Stimulated activated CD4-positive, alpha-beta T cell treated with anti-CD3 and anti-CD28 coated beads, Interleukin-2, amount 100 ng/mL, for 48 hours (primary cell): ENCODE measurements at places on chromosomes 11 and 22.

- no peak for DNase-seq
Observed at GRCh38 chr22:17346578-17346977, 22.7 kb upstream of the CECR2 start.

GRCh38 chr22:49326558-49326957 is 501.1 kb downstream of the BRD1 start:
- DNase-seq, result no peak

DNA sequence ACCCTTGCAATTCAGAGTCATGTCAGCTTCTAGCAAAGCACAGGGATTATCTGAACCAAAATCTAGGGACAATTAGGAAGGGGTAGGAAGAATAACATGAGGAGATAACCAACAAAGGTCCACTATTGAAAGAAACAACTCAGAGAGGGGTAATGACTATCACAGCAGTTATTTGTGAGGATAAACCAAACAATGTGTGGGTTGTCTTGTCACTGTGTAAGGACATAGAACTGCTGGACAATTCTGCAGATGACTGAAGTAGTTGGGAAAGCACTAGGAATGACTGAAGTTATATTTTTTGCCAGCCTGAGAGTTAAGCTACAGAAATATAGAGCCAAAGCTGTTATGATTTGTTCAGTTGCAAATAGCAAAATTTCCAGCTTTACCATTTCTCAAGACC is 858.4 kb upstream of the CCDC90B start:
- no peak for DNase-seq

DNA sequence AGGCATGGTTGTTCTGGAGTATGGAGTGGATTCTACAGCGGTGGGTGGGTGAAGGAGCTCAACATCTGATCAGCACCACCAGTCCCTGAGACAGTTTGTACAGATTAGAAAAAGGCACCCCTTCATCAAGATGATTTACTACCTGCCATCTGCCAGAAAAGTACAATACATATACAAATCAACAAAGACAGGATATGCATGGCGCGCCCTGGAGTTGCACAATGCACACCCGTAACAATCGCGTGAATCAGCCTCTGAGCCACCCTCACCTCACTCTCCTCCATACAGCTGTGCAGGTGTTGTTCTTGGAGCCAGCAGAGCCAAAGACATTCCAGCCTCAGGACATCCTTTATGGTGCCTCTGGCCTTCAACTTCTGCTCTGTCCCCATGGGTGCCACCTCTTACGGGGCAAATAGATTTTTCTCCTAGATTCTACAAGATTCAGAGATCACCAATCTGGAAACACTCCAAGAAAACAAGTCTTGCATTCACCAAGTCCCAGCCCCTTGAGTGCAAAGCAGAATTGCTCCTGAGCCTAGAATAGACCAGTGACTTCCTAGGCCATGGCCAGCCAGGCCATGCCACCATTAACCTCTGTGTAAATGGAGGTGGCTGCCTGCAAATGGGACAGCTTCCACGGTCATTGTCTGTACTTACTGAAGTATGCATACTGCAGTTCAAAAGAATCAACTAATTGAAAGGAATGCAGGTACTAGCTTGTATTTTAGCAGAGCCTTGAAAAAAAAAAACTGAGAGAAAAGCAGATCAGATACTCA is 490.9 kb downstream of the SOX6 start:
- no peak for DNase-seq

DNA sequence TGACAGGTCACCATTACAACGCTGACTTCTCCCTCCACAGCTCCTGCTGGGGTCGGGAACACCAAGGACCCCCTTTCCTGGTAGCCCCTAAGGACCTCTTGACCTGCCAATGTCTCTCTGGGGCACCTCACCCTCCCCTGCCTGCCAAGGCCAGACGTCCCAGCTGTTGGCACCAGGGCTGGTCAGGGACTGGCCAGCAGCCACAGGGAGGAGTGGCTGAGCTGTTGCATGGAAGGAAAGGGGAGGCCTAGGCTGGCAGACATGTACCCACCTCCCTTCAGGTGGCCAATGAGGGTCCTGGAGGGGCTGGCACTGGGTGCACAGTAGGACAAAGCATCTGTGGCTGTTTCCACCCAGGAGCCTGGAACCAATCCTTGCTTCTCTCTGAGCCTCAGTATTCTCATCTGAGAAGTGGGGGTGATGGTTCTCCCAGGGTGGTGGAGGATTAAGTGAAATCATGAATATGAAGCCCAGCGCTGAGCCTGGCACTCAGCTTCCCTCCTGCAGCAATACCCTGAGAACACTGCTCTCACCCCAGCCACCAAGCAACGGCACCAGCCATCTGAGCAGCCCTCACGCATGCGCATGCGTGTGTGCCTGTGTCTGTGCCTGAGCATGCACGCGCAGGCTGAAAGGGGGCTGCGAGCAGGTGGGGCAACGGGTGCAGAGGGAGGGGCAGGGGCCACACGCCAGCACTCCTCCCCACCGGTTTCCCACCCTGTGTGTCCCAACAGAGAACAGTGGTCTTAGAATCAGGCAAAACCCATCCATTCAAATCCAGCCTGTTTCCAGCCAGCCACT is 5.9 kb downstream of the KCNJ4 start:
- no peak for DNase-seq

DNA sequence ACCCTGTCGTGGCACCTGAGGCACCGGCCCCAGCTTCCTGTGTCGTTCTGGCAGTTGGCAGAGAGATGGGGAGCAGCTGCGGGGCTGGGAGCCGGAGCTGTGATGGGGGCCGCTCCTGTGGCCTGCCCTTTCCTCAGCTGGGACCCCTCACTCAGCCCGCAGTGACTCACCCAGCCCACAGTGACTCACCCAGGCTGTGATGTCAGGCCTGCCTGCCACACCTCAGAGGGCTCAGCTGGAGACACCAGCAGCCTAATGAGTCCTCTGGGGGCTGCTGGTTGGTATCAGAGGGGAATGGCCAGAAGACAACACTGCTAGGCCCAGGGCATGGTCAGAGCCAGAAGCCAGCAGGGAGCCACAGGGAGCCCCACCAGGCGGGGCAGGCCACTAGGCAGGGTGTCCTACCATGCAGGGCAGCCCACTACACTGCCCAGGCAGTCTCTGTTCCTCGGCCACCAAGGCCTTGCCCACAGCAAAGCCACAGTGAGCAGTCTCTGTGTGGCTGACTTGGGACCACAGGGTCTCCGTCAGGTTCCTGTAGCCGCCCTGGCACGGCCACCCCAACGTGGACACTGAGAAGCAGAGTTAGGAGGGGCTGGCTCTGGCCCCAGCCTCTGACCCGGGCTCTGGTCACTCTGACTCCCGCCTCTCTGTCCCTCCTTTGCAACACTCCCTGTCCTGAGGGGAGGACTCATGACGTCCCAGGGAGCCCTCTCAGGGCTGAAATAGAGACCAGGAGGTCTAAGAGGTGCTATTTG is 4.2 kb upstream of the FXYD2 start:
- DNase-seq, result peak; percentile 68

DNA sequence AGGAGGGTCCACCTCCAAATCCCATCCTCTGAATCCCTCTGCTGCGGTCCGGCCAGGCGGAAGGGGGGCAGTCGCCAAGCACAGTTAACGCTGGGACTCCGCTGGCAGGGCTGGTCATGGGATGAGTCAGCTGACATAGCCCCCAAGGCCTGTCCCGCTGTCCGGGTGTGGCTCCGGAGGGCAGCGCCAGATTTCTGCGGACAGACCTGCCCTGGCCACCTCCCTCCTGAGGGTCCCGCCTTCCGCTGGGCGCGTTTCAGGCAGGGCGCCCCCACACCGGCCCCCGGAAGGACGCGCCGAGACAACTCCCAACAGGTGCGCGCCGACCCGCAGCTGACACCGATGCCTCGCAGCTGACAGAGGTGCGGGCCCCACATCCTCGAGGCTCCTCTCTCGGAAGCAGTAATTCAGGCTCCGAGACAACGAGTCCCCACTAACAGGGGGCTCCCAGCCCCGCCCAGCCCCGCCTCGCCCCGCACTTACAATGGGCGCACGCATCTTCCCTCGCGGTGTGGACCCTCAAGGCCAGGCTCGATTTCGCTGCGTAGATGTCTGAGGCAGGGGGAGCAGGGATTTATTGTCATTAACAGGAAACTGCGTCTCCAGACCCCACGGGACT is 607 bp downstream of the PLAAT3 start:
- peak; percentile 7 for DNase-seq

- no peak for DNase-seq
Observed at GRCh38 chr11:64266339-64266738, 15.0 kb downstream of the PLCB3 start.

GRCh38 chr11:46498179-46498578 is 95.6 kb downstream of the AMBRA1 start:
- no peak for DNase-seq

DNA sequence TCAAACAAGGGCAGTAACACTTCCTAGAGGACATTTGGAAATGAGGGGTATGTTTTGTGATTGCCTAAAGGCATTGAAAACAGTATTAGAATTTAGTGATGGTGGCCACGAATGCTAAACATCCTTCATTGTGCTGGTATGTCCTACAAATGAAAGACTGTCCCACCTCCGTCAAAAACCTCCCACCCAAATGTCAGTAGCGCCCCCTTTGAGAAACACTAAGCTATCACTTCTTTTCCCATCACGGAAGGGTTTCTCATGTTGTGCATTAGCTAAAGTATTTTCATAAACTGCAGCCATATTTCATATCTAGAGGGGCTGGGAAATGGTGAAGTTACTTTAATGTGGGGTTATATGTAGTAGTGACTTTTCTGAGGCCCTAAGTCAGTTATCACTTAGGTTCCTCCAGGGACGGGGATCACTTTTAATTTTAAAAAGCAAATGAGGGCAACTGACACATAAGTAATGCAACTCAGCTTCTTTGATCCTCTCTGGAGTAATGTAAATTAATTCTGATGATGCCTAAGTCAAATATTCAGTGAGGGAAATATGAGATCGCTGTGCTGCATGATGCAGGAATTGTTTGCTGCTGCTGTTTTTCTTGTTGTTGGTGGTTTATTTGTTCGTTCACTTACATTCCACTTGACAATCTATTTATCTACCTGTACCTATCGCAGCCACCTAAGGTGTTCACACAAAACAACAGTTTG is 1403.4 kb upstream of the TENM4 start:
- DNase-seq, result no peak

- no peak for DNase-seq
Observed at GRCh38 chr22:48660790-48661740, 1166.6 kb downstream of the BRD1 start.

DNA sequence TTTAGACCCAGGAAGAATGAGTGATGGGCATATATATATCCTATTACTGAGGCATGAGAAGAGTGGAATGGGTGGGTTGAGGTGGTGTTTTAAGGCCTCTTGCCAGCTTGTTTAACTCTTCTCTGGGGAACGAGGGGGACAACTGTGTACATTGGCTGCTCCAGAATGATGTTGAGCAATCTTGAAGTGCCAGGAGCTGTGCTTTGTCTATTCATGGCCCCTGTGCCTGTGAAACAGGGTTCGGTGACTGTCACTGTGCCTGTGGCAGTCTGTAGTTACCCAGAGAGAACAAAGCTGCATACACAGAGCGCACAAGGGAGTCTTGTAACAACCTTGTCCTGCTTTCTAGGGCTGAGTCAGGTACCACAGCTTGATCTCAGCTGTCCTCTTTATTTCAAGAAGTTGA is 11.7 kb downstream of the LIMK2 start:
- no peak for DNase-seq

- DNase-seq, result no peak
Observed at GRCh38 chr11:44191322-44192016, 96.0 kb downstream of the EXT2 start.

DNA sequence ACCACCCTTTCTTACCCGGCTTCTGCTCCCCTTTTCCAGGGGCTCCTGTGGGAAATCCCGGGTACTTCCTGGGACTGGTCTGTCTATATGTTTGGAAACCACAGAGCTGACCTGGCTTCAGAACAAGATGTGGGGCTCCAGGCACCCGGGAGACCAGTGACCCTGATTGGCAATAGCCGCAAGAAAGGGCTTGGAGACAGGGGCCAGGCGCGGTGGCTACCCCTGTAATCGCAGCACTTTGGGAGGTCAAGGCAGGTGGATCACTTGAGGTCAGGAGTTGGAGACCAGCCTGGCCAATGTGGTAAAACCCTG is 3.2 kb upstream of the NEAT1 start:
- DNase-seq, result no peak

DNA sequence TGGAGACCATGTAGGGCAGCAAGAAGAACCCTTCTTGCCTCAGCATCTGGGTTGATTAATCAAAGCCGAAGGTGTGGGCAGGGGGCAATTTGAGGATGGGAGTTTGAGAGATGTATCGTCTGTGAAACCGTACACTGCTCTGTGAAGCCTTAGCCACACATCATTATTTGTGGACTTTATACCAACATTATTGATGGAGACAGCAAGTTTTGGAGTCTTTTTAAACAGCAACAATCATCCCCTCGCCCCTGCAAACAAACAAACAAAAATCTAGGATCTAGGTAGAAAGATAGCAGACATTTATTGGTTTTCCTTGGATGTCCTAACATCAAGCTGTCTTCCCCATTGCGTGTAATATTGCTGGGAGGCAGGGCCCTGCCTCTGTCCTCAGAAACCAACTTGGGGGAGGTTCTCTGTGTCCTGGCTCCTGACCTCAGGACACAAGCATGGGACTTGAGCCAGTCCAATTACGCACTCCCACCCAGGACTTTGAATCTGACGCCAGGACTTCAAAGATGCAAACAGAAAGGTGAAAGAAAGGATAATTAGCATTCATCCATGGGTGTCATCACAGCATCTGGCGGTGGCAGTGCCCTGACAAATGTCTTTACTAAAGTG is 61.6 kb upstream of the PLET1 start:
- DNase-seq, result no peak

GRCh38 chr11:57500926-57501325 is 14.6 kb downstream of the SLC43A1 start:
- no peak for DNase-seq

GRCh38 chr22:45905924-45906865 is 70.8 kb downstream of the WNT7B start:
- DNase-seq, result no peak

DNA sequence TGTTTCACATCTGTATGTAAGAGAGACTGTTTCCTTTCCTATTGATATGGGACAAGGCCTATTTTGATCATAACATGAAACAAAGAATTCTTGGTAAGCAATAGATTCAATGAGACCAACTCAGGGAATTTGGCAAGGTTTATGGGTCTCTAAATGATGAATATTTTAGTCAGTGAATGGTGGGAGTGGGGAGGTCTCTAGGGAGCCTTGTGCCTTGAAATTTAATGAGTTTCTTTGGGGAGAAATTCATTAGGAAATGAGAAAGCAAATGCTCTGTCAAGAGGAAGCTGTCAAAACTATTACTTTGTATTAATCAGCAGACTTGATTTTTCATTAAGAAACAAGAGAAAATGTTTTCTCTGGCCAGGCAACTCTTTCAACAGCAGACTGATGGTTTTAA is 921.7 kb upstream of the API5 start:
- no peak for DNase-seq

- DNase-seq, result no peak
Observed at GRCh38 chr11:44561275-44561805, 4.1 kb upstream of the CD82 start.

DNA sequence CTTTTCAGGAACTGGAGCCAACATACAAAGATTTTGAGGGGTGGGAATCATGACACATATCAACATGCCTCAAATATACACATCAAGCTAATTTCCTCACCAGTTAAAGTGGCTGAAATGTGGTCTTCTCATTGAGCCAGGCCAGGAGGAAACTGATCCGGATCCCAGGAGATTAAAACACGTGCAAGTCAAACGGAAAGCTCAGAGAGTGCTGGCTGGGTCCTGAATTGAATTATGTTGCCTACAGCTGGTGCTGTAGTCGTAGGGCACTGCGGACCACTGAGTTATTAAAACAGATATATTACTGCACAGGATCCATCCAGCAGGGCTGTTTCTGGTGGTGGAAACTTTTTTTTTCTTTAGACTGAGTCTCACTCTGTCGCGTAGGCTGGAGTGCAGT is 14.1 kb upstream of the WNT7B start:
- no peak for DNase-seq
